Activated CD4-positive, alpha-beta T cell treated with anti-CD3 and anti-CD28 coated beads, Interleukin-2, Interleukin-6, amounts not matched to agents 100 ng/mL and 50 ng/mL, durations not matched to agents 16 hours and 8 hours (primary cell): ENCODE measurements at places on chromosomes 4 and X.
A peak's percentile ranks its signal among the peaks of the same experiment; 100 is the strongest.

DNA sequence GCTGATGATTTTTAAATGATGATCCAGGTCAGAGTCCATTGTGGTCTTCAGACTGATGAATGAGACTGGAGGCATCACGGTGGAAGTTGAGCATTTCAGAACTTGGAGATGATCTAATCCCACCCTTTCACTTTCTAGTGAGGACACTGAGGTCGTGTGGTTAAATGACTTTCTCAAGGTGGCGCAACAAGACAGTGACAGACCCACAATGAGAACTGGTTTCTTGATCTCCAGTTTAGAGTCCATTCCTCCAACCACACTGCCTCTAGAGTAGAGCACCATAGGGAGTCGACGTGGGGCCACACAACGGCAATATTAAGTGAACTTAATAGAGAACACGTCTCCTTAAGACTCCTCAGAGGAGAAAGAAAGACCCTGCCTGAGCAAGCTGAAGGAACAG, 381.0 kb downstream of the UNC5C start:
- DNase-seq: peak; percentile 13

DNA sequence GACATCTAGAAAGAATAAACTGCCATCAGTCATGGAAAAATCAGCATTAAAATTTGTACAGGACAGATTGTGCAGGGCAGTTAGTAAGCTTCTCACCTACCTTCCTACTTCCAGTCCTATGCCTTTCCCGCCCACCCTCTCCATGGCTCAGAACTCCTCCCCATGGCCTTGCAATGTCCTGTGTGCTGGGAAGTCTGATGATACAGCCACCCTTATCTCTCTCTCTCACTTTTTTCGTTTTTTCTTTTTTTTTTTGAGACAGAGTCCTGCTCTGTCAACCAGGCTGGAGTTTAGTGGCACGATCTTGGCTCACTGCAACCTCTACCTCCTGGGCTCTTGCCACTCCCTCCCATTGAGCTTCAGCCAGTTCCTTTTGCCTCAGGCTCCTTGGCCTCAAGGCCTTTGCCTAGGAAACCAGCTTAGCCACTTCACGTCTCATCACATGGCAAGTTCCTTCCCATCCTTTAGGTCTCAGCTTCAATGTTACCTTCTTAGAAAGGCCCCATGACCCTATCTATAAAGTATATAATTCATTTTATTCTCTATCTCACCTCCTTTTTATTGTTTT, 259.7 kb downstream of the NKX6-1 start:
- DNase-seq: no peak

- no peak for DNase-seq
Measured at GRCh38 chr4:110904435-110905065, 281.7 kb upstream of the PITX2 start.

- DNase-seq: peak; percentile 73
Measured at GRCh38 chrX:40539214-40540142, 41.3 kb upstream of the ATP6AP2 start.

DNA sequence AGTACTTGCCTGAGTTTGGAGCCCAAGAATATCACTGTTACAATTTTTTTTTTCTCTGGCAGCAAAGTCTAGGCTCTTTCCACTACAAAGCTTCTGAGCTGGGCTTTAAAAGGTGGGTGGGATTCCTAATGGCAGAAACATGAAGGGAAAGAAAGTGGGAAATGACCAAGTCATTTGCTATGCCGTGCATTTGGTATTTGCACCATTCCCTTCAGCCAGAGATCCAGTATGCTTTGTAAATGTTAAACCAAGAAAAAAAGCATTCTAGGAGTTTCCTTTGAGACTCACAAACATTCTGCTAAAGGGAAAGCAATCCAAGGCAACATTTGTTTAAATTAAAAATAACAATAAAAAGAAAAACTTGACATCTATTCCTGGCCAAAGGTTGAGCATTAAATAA, 451.2 kb downstream of the RAB28 start:
- no peak for DNase-seq

DNA sequence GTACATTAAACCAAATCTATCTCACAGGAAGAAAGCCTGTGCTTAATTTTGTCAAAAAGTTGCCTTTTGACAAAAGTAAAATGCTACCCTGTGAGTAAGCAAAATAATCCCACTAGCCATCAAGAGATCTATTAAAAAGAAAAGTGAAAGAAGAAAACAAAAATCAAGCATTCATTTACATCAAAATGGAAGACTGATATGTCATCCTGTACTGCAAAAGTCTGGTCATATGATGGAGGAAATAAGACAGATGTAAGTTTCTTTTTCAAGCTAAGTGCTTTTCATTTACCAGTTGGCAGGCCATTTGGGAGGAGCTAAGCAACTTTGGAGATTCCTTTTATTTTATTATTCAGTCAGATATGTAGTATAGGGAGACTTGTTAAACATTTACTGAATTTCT, 387.4 kb downstream of the SPOCK3 start:
- DNase-seq: no peak

- DNase-seq: no peak
Measured at GRCh38 chr4:144399927-144400326, 246.0 kb upstream of the HHIP start.

- peak; percentile 52 for DNase-seq
Measured at GRCh38 chr4:41207291-41207831, 7.0 kb downstream of the APBB2 start.

DNA sequence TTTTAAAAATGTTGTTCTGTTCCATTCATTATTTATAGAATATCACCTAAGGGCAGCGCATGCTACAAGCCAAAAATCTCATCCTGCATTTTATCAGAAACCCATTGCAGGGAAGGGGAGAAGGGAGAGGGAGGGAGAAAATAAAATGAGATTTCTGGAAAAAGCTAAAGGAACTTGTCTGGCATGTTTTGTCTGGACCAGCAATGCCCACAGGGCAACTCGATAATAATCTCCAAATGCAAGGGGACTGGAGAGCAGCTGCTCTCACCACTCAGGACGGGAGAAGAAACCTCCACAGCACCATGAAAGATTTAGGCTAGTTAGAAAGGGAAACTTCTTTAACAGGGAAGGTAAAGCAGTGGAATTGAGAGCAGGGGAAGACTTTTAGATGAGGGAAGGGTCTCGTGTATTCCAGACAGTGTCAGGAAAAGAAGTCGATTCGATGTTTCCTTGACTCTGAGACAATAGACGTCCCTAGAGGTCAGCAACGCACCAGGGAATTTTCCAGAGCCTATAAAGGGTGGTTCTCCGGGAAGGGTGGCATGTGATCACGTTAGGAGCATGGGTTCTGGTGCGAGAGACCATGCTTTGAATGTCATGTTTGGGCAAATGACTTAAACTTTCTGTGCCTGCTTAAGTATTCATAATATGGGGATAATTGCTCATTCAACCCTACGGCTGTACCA, 132.2 kb upstream of the NDP start:
- DNase-seq: no peak

DNA sequence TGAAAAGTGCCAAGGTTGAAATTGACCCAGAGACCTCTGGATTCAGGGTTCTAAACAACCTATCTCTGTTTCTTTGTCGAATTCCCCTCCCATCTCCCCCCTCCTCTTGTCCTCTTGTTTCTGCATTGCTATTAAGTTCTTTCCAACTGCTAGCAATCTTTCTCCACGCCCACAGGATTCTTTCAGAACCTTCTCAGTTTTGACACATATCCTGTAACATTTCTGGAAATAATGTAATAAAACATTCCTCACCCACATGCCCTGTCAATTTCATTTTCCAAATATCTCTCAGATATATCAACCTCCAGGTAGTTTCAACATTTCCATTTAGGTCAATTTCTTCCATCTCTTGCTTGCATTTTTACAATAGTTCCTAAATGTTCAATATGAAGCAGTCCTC, 1105.9 kb downstream of the ARAP2 start:
- no peak for DNase-seq

- peak; percentile 58 for DNase-seq
Measured at GRCh38 chrX:150767475-150768131, 74.4 kb downstream of the MTMR1 start.

DNA sequence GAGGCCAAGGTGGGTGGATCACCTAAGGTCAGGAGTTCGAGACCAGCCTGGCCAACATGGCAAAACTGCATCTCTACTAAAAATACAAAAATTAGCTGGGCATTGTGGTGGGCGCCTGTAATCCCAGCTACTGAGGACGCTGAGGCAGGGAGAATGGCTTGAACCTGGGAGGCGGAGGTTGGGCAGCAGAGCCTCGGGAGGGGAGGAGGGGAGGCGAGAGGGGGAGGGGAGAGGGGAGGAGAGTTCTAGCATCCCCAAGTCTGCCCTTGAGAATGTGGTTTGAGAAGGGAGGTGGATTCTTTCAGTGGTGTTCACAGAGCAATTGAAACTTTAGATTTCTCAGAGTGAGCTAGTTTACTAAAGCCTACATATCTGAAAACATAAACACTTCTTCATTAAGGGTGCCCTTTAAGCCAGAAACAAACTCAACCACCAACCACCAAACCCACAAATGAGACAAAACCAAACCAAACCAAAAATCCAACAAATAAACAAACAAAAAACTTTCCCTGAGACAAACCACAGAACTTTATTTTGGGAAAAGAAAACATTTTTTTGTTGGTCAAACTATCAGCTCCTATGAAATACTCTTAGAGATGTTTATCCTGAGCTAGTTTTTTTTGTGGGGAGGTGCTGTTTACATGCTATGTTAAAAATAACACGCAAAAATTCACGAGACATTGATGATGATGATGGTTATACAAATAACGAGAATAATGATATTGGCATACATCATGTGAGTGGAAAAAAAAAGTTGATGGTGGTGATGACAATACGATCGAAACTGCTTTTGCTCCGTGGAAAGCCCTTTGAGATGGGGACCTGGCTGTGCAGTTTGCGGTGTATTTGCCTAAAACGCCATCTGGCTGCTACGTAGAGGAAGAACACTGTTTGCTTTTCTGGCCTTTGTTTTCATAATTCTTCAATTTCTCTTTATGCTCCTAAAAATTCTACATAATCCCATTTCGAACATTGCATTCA, 98.2 kb upstream of the PRKX start:
- DNase-seq: peak; percentile 75

GRCh38 chr4:182105416-182105815, 137.8 kb upstream of the TENM3 start:
- no peak for DNase-seq

GRCh38 chrX:97266406-97267121, 382.9 kb downstream of the RPA4 start:
- no peak for DNase-seq

DNA sequence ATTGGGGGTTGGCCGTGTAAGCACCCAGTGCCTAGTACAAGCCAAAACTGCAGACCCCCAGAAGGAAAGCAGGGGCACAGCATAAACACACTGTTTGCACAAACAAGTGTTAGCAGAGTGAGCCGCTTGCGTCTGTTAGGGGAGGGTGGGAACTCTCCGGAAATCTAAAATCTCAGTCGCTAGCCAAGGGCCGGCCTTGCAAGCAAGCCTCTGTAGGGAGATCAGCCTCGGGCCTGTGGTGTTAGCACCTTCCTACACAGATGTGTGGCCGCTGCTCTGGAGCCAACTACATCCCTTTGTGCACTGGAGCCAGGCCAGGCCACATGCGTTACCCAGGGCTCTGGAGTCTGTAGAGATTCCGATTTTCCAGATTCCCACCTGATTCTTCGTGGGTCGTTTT, 67.1 kb downstream of the GPR143 start:
- DNase-seq: no peak

DNA sequence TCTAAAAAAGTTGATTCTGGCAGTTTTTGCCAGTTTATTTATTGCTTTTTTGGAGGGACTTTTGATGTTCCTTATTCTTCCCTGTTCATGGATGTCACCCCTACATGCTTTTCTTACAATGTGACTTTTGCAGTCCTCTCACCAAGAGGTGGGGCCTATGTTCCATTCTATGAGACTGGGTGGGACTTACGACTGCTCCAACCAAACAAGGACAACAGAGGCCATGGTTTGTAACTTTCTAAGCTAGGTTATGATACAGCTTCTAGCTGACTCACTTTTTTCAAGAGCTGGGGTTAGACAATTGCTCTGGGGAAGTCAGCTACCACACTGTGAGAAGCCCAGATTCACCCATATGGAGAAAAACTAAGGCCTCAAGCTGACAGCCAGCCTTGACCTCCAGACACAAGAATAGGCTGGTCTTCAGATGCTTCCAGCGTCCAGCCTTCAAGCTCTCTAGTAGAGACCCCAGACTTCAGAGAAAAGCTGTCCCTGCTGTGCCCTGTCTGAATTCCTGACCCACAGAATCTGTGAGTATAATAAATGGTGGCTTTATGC, 39.5 kb downstream of the ENOPH1 start:
- no peak for DNase-seq

- no peak for DNase-seq
Measured at GRCh38 chr4:2806390-2807355, 13.8 kb downstream of the SH3BP2 start.

DNA sequence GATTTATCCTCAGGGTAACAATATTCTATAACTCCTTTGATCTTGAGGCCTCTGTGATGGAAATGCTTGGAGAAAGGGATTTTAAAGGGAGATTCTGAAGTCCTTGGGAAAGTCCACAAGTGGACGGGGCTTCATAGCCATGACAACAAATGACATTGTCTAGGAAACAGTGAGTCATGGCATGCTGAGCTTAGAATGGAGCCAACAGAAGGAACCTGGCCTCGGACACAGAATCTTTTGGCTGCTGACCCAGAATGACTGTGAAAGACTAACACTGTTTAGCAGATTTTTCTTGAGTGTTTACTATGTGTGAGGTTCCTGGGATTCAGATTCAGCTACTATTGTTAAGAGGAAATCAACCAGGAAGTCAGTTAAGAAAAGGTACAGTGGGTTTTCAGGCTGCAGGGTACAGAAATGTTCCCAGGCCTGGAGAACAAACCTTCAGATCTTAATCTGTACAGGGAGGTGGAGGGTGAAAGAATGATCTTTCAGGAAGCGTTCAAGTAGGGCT, 18.1 kb upstream of the CXCL2 start:
- DNase-seq: no peak

GRCh38 chr4:113300471-113300928, 251.0 kb downstream of the ANK2 start:
- peak; percentile 8 for DNase-seq

DNA sequence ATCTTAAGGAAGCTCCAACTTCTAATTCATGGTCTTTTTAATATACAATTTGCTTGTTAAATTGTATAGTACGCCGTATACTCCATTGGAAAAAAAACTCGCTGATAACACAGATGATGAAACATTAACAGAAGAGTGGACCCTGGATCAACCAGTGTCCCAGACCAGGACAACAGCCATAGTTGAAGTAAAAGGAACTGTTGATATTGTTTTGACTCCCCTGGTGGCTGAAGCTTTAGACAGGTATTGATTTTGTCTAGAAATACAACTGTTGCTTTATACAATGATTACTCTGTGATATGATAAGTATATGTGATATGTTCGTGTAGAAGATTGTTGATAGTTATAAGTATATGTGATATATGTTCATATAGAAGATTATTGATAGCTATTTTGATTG, 91.7 kb downstream of the BLTP1 start:
- no peak for DNase-seq

- no peak for DNase-seq
Measured at GRCh38 chr4:95534032-95534431, 14.7 kb downstream of the UNC5C start.

- peak; percentile 55 for DNase-seq
Measured at GRCh38 chr4:150140774-150141400, 62.6 kb downstream of the DCLK2 start.

GRCh38 chr4:12242354-12242753, 813.7 kb upstream of the HS3ST1 start:
- no peak for DNase-seq
